H9 (cell line): ENCODE measurements at places on chromosomes 12 and 14. TPM values are rescaled to one million over a fixed set of nuclear protein-coding genes. Genes with fewer than 3 reads are reported as not detected.

DNA sequence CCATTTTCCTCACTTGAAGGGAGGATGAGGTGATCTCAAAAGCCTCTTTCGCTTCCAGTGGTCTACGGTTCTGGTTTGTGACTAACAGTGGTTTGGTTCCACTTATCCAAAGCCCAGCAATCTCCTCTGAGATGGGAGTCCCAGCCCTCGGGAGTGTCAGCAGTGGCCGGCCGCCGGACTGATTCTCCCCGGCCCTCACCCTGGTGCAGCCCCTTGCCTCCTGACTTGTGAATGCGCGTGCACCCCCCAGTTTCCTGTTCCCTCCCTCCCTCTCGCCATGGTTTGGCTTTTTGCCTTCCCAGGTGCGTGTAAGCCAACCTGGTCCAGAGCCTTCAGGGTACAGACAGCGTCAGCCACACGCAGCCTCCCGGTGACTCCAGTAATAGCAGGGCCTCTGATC is 74.5 kb downstream of the B4GALNT3 start:
- DNase-seq: no peak

The PCK2 gene
- 48.9 and 50.2 TPM in 2 replicates for total RNA-seq

DNA sequence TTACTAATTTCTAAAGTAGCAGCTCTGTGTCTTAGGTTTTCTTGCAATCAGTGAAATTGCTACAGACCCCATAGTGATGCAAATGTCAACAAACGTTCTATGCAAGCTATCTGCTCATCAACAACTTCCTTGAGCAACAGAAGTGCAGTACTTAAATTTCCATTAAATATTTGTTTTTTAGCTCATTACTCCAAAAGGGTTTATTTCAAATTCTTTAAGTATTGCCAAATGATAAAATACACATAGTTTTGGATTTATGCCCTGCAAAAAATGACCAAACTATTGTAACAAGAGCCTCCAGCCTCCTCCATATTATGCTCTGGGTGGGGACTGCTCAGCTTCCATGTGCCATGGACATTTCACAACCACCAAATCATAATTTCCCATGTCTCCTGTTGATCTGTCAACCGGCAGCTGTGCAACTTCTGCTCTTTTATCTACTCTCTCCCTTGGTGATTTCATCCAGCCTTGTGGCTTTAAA is 4.4 kb downstream of the BDKRB1 start:
- no peak for DNase-seq

DNA sequence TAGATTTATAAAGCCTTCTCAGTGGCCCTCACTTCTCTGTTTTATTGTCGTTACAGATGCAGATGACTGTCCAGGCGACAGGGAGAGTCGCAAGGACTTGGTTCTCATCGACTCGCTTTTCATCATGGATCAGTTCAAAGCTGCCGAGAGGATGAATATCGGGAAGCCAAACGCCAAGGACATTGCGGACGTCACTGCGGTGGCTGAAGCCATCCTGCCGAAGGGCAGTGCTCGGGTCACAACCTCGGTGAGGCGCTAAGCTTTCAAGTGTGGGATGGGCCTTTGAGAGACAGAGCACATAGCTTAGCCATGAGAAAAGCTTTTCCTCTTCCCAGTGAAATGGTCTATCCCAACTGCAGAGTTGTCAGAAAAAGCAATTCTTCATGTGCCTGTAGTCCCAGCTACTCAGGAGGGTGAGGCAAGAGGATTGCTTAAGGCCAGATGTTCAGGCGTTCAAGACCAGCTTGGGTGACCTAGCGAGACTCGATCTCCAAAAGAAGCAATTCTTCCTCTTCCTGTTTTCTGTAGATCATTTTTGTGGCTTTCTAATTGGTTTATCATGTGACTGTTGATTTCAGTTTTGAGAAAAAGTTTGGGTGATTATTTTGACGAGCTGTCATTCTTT is 56.4 kb downstream of the EP400 start:
- DNase-seq: no peak

- DNase-seq: no peak
Measured at GRCh38 chr12:9039397-9039977, 50.1 kb downstream of the KLRG1 start.

DNA sequence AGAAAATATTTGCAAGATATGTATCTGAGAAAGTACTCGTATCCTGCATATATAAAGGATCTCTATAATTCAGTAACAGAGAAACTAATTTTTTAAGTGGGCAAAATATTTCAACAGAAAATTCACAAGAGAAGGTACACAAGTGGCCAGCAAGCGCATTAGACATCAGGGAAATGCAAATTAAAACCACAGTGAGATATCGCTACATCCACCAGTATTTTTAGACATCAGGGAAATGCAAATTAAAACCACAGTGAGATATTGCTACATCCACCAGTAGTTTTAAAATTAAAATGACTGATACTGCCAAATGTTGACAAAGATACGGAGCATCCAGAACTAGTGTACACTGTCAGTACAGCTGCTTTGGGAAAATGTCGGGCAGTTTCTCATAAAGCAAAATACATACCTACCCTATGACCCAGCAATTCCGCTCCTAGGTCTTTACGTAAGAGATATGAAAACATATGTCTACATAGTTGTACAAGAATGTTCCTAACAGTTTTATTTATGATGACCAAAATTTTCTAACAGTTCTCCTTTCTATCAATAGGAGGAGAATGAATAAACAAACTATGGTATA is 2.8 kb upstream of the KCNK13 start:
- DNase-seq: no peak

DNA sequence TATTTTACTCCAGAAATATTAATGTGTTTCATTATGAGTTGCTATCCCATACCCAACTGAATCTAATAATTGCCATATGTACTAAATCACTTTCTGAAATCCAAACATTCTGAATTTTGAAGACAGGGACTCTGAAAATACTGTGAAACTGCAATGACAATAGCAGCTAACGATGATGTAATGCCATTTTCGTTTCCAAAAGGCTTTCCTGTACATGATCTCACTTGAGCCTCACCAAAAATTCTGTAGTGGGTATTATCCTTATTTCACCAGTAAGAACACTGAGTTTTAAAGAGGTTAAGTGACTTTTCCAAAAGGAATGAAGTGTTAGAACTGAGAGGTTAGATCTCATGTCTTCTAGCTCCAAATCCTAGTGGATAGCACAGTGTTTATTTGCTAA is 133.3 kb downstream of the FLRT2 start:
- DNase-seq: no peak

DNA sequence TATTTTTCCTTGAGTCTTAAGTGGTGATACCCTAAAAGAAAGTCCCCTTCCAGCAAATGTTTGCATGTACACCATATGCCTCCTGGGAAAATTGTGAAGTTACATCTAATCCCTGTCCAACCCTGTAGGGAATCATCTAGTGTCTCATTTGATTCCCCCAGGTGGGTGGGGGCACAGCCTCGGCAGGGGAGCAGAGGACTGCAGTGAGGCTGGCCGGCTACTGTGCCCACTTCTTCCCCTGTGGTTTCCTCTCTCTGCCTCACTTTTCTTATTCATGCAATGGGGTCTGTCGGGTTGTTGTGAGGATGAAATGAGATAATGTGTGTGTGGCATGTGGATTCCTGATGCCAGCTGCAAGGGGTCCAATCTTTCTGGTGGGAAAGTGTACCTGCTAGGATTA is 6.0 kb downstream of the PAPLN start:
- DNase-seq: no peak
